ENCODE measurements at places on chromosomes 5 and 9. TPM values are rescaled to one million over a fixed set of nuclear protein-coding genes. Genes with fewer than 3 reads are reported as not detected.

The OR1J2 gene
- total RNA-seq = not detected

The PCDHGA8 gene
- 0.16 TPM for total RNA-seq

The DTWD2 gene
- total RNA-seq = 4.4 TPM

The SMAD5 gene
- total RNA-seq = 20.0 TPM

The PCDHA3 gene
- not detected for total RNA-seq

The PRDM9 gene
- not detected for total RNA-seq

The ENTREP1 gene
- not detected for total RNA-seq

The NIM1K gene
- total RNA-seq = 0.74 TPM

The SLC6A18 gene
- total RNA-seq = not detected

The GNAQ gene
- total RNA-seq = 33.3 TPM

The SPATA31A3 gene
- total RNA-seq = not detected

The SAXO1 gene
- 0.26 TPM for total RNA-seq

The SCGB3A2 gene
- total RNA-seq = not detected

The SLC27A4 gene
- 13.5 TPM for total RNA-seq

The RRAGA gene
- total RNA-seq = 54.4 TPM

The CMYA5 gene
- total RNA-seq = 0.31 TPM

The MRPL22 gene
- total RNA-seq = 25.6 TPM

The ADAMTS16 gene
- total RNA-seq = not detected

The NEURL1B gene
- total RNA-seq = 0.49 TPM

The TLR4 gene
- 0.52 TPM for total RNA-seq

The AGTPBP1 gene
- total RNA-seq = 67.8 TPM

The VCP gene
- total RNA-seq = 177 TPM

The PLAC8L1 gene
- total RNA-seq = 1.8 TPM

The PPP2R2B gene
- 0.77 TPM for total RNA-seq

The ARHGEF37 gene
- total RNA-seq = 1.2 TPM

The NFIB gene
- not detected for total RNA-seq

The CER1 gene
- not detected for total RNA-seq

The ANKRD20A1 gene
- not detected for total RNA-seq

The PCDHGC4 gene
- not detected for total RNA-seq

The TAL2 gene
- total RNA-seq = not detected

The TXNDC8 gene
- total RNA-seq = not detected
